SW 1271 (cell line): ENCODE measurements at places on chromosomes 2 and 18.

GRCh38 chr18:42072407-42072806, 117.4 kb downstream of the PIK3C3 start:
- no peak for DNase-seq

DNA sequence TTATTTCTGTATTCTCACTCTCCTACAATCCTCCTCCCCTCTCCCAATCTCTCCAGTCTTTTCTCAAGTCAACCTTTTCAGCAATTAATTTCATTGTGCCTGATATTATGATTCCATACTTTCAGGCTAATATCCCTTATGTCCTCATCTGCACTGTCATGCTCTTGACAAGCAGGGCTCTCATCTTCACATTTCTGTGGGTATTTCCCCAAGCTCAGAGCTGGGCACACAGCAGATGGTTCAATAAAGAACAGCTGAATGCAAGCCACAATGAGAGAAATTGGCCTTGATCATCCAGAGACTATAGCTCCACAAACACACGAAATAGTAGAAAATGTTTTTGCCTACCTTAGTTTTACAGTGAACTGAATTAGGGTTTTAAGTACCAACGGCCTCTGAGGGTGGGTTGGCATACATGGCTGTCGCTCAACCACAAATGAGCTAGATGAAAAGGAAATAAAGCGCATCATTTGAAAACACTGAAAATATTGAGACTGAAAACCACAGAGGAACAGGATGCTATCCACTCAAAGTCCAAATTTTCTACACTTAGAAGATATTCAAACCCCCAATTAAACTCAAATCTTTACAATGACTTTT, 47.5 kb upstream of the STAT1 start:
- no peak for DNase-seq

- DNase-seq: no peak
Measured at GRCh38 chr18:48099481-48100164, 169.2 kb upstream of the SMAD2 start.

- DNase-seq: no peak
Measured at GRCh38 chr2:105919826-105920225, 175.1 kb downstream of the NCK2 start.

DNA sequence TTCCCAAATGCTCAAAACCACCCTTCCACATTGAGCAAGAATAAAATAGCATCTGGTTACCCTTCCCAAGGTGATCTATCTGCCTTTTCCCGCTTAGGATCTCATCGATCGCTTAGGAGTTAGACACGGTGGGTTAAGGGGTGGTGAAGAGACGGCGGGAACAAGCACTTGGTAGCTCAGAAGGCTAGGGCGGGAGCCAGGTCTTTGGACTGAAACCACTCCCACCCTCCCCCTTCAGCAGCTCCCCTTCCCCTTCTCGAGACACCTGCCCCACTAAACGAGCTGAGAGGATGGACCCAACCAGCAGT, 513 bp downstream of the THOC1 start:
- DNase-seq: no peak

GRCh38 chr18:59264121-59264571, 9.1 kb downstream of the RAX start:
- no peak for DNase-seq

DNA sequence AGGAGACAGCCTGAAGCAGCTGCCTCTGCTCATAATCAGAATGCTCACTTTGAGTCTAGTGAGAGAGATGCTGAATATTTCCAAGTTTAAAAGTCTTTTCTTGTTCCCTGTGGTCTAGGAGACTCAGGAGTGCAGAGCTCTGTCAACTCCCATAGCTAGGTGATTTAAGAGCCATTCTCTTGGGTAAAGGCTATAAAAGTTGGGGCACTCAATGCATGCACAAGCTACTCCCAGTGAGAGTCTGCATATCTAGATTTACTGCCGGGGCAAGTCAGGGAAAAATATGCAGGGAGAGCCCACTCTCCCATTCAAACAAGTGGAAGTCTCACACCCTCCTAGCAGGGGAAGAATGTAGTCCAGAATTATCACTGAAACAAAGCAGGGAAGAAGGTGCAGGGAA, 408.6 kb upstream of the KCNJ3 start:
- DNase-seq: no peak

- no peak for DNase-seq
Measured at GRCh38 chr2:25897506-25897905, 19.2 kb upstream of the ASXL2 start.

DNA sequence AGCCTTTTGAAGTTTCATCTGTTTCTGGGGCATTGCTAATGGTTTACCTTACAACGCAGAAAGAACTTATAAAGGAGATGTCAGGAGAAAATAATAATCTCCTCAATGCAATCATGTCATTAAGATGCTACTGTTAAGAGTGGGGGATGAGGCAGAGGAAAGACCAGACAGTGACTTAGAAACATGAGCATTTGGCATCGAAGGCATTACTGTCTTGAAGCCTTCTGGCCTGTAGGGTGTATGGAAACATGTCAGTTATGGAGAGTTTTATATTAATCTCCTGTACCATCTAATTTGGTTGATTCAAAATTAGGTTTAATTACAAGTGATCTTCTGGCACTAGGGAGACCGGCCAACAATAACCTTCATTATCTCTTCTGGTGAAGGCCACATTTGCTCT, 32.5 kb downstream of the CDC42EP3 start:
- no peak for DNase-seq

DNA sequence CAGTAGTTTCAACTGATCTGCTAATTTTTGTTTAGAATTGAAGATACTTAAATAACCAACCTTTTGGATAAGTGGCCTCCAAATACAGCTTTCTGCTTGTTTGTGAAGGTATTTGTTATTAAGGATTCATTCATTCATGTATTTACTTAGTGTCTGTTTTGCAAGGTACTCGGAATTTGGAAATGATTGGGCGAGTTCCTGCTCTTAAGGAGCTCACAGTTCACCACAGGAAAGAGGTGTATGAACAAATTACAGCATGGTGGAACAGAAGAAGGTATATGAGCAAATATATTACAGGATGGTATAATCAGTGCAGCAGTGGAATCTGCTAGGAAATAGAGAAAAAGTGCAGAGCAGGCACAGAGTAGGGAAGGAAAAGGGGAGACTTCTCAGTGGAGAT, 4.5 kb downstream of the ACSL3 start:
- no peak for DNase-seq

DNA sequence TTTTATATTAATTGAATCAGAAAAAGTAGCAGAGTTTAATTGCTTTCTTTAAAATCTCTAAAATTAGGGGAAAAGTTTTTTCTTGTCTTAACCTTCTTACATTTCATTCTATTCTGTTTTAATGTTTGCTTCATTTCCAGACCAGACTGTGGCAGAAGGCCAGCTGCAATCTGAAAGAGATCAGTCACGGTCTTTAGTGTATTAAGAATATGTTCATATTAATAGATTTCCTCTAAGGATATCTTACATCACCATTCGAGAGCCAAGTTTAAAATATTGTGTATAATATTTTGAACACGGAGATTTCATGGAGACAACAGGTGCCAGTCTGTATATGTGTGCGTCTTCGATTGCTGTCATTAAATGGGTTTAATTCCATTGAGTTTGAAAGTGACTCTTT, 230.9 kb upstream of the ZSWIM2 start:
- DNase-seq: no peak

GRCh38 chr2:10941383-10941782, 29.6 kb downstream of the KCNF1 start:
- DNase-seq: no peak

GRCh38 chr2:121075641-121076497, 209.1 kb downstream of the TFCP2L1 start:
- DNase-seq: no peak

- no peak for DNase-seq
Measured at GRCh38 chr2:229066121-229066715, 204.9 kb downstream of the PID1 start.

DNA sequence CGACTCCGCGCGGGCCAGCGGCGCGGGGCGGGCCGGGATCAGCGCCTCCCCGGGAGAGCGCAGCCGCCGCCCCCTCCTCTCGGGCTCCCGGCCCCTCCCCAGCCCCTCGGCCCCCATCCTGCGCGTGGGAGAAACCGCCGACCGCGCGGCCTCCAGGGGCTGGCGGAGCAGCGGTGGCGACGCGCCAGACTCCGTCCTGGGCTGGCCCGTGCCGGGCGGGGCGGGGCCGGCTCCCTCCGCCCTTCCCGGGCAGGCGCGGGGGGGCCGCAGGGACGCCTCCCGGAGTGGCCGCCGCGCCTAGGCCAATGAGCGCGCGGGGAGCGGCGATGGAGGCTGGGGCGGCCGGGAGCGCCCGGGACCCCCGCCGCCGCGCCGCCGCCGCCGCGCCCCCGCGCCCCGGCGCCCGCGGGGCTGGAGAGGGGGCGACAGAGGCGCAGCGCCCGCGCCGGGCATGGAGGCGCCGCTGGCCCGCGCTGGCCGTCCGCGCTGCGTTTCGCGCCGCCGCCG, 49.1 kb downstream of the KCNIP3 start:
- DNase-seq: no peak

DNA sequence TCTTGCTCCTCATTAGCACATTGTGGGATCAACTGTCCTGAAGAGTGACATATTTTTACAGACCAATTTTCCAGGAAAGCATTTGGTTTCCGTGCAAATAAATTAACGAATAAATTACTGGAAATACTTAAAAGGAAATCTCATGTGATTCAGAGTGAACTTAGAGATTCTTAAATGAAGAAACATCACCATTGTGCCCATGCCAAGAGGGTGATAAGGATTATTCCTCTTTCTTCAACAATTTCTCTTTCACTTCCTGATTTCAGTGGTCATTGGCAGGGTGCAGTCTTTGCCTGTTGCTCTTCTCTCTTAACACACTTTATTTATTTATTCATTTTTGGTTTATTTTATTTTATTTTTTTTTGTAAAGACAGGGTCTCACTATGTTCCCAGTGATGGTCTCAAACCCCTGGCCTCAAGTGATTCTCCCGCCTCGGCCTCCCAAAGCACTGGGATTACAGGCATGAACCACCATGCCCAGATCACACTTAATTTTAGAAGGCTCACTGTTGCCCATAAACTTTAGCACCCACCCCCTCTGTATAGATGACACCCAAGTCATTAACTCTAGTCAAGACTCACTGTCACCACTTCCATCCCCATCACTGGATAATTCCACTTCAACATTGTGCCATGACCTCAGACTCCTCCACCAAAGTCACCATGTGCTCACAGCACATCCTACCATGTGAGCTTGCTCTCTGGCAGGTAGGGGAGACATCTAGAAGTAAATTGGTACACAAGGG, 92.6 kb upstream of the CERS6 start:
- no peak for DNase-seq

DNA sequence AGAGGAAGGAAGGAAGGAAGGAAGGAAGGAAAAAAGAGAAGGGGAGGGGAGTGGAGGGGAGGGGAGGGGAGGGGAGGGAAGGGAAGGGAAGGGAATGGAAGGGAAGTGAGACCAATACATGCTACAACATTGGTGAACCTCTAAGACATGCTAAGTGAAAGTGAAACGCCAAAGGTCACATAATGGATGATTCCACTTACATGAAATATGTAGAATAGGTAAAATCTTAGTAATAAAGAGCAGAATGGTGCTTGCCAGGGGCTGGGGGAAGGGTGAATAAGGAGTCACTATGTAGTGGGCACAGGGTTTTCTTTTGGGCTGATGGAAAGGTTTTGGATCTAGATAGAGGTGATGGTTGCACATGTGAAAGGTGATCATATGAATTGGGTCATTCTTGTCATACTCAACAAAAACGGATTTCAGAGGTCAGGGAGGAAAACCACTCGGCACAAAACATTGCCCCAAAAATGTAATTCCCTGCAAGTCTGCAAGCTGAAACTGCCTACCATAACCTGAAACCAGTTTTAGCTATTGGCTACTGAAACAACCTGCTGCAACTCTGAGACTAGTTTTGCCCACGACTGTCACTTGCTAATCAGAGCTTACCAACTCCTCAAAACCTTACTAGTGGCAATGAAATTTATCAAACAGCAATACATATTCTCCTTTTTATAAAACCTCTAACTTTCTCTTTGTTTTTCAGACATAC, 59.2 kb downstream of the CCDC141 start:
- no peak for DNase-seq

- no peak for DNase-seq
Measured at GRCh38 chr2:190940454-190940853, 59.8 kb downstream of the GLS start.
